ENCODE measurements at places on chromosomes 3 and 15. TPM values are rescaled to one million over a fixed set of nuclear protein-coding genes. Genes with fewer than 3 reads are reported as not detected.
A peak's percentile ranks its signal among the peaks of the same experiment; 100 is the strongest.

DNA sequence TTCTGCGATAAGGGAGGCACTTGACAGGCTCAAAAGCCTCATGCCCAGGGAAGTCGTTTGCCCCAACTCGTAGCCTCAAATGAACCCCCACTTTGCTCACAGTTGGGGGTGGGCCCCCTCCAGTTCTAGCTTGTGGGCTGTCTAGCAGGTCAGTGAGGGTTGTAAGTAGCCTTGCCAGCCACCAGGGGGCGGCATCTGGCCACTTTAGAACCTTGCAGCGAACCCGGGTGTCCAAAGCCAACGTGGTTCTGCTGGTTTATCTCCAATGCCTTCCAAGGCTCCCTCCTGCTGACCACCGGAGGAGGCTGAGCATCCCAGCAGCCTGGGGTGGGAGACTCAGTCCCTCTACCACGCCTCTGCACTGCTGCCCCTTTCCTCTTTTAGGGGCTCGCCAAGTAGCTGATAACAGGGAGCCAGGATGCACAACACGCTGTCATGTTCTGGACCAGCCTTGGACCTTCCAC is 9.2 kb upstream of the RBSN start:
- DNase-seq = peak; percentile 79

- DNase-seq = no peak
Measured at GRCh38 chr15:55277715-55278114, 11.9 kb downstream of the RAB27A start.

GRCh38 chr3:194503081-194503531 is 16.3 kb upstream of the ATP13A3 start:
- no peak for DNase-seq

LMAN1L gene
- not detected for total RNA-seq

SPG11 gene
- 99.7 TPM for total RNA-seq

DNA sequence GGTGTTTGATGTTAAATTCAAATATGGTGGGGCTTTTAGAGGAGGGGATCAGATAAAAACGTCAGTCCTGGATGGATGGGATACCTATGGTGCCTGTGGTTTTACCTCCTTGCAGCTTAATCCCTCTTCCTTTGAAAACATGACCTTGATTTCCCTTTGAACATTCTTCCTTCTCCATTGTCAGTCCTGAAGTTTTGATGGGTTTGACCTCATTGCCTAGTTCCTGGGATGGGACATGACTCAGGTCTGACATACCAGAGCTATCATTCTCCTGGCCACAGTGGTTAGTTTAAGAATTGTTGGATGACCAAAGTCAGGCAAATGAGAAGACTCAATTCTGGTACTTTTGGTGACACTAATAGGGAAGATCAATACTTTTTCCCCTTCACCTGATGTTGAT is 87.2 kb downstream of the PRICKLE2 start:
- no peak for DNase-seq

CCR2 gene
- 15.8 TPM for total RNA-seq

- no peak for DNase-seq
Measured at GRCh38 chr15:47139965-47140364, 577.3 kb upstream of the SEMA6D start.
